ENCODE measurements at places on chromosomes 16 and 17.

- no peak for DNase-seq
Observed at GRCh38 chr17:33500151-33500550, 207.1 kb upstream of the ASIC2 start.

DNA sequence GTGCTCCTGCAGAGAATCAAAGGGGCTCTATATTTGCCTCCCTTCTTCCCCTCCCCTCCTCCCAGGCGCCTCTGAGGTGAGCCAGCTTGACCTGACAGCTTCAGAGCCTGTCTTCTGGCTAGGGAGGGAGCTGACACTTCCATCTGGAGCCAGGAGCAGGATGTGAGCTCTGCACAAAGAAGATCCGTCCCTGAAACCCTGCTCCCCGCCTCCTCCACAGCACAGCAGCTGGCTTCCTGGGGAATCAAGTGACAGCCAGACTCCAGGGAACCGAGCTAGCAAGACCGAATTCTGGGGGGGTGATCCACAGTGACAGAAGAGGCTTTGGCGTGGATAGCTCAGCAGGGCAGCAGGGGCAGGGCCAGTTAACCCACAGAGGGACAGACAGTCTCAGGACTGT lies 37.2 kb downstream of the CCDC182 start:
- DNase-seq: no peak

GRCh38 chr16:86406056-86406455 lies 104.3 kb upstream of the FOXF1 start:
- DNase-seq: no peak

DNA sequence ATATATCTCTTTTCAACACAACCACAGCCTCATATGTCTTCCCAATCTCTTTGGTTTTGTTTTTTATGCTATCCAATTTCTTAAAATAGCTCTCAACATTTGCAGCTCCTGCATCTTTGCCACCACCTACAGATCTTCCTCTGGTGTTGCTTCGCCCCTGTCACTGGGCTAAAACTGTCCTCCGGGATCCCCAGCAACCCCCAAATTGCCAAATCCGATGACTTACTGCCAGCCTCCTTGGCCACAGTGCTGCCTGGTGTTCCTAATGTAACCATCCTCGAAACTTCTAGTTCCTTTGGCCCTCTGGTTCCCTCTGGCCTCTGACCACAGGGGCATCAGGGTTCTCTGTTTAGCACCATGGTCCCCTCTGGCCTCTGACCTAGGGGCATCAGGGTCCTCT lies 70.8 kb downstream of the ELAC2 start:
- no peak for DNase-seq

DNA sequence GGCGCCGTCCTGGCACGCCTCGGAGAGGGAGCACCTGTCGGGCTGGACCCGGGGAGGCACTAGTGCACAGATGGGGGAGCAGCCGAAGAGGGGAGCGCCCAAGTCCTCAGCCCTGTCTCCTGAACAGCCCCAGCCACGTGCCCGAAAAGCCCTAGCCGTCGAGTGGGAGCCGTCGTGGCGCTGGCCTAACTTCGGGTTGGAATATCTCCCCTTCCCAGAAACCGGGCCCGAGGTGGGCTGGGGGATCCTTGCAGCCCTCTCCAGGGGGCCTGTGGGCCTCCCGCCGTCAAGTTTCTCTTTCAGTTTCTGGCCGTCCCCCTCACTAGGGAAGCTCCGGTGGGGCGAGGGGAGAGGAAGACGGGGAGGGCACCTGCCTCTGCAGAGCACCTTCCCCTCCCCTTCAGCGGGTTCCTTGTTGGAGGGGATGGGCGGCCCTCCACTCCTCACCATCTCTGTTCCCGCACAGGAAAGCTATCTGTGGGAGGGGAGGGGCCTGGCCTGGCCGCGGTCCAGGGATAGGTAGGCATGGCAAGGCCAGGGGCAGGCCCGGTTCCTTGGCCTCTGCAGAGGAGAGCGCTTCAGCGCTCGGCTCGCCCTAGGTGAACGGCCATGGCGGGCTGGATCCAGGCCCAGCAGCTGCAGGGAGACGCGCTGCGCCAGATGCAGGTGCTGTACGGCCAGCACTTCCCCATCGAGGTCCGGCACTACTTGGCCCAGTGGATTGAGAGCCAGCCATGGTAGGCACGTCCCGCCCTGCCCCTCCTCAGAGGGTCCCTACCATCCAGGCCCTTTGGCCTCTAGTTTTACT lies 709 bp downstream of the STAT5A start:
- no peak for DNase-seq

- DNase-seq: peak; percentile 39
Observed at GRCh38 chr17:82105882-82106687, 8.0 kb upstream of the FASN start.

DNA sequence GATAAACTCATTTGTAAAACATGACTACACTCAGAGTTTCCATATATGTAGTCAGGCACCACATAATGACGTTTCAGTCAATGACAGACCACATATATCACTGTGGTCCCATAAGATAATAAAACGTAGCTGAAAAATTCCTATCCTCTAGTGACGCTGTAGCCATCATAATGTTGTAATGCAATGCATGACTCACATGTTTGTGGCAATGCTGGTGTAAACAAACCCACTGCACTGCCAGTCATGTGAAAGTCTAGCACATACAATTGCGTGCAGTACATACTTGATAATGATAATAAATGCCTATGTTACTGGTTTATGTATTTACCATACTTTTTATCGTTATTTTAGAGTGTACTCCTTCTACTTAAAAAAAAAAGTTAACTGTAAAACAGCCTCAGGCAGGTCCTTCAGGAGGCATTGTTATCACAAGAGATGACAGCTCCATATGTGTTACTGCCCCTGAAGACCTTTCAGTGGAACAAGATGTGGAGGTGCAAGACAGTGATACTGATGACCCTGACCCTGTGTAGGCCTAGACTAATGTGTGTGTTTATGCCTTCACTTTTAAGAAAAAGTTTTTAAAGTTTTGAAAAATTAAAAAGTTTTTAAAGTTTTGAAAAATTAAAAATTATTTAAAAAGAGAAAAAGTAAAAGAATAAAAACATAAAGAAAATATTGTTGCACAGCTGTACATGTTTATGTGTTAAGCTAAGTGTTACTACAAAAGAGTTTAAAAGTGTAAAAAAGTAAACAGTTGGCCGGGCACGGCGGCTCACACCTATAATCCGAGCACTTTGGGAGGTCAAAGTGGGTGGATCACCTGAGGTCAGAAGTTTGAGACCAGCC lies 9.0 kb downstream of the STAT5B start:
- peak; percentile 87 for DNase-seq

DNA sequence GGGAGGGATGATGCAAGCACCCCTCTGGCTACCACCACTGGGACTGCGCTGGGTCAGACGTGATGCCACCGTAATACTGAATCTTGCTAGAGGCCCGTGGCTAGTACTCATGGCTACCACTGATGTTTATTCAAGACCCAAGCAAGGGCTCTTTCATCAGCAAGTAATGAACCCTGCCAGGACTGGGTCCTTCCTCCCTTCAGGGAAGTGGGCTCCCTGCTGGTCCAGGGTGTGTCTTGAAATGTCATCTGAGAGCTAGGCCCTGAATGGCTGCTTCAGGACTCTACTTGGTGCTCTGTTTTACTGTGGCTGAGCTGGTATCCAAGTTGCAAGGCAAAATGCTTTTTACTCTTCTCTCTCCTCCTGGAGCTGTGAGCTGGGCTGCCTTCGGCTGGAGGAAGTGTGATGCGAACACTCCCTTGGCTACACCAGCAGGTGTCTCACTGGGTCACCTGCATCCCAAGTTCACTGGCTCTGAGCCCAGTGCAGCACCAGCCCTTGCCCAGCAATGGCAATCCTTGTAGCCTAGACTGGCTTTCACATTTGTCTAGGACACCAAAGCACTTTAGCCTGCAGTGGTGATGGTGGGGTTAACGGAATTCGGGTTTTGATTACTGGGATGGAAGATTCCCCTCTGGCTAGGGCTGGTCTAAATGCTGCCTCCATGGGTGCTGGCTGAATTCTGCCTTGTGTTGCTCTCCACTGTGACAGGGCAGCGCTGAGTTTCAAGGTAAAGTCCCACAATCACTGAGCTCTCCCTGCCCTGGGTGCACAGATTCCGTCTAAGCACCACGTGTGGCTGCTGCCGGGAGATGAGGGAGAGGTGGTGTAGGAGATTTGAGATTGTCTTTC lies 98.6 kb downstream of the USP22 start:
- DNase-seq: no peak

GRCh38 chr16:22267764-22268163 lies 29.4 kb upstream of the POLR3E start:
- no peak for DNase-seq

GRCh38 chr17:55480631-55481315 lies 30.5 kb downstream of the SMIM36 start:
- DNase-seq: no peak

DNA sequence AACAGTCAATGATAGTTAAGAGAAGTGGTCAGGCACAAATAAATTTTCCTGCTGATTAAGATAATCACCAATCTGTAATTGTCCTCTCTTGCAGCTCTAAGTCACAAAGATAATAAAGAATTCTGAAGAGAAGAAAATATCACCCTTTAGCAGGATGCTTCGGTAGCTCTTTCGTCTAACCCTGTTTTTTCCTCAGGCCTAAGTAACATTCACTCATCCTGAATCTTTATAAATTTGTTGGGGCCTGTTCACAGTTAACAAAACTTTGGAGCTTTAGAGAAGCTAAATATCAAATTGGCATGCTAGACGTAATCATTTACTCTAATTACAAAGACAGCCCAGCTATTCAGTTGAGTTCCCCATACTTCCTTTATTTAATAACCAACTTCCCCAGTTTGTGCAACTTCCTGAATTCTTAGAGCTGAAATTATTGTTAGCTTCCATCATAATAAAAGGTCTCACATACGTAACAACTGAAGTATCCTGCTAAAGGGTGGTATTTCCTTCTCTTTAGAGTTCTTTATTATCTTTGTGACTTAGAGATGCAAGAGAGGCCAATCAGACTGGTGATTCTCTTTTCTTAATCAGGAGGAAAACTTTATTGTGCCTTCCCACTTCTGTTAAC lies 118.6 kb downstream of the TANGO6 start:
- no peak for DNase-seq

DNA sequence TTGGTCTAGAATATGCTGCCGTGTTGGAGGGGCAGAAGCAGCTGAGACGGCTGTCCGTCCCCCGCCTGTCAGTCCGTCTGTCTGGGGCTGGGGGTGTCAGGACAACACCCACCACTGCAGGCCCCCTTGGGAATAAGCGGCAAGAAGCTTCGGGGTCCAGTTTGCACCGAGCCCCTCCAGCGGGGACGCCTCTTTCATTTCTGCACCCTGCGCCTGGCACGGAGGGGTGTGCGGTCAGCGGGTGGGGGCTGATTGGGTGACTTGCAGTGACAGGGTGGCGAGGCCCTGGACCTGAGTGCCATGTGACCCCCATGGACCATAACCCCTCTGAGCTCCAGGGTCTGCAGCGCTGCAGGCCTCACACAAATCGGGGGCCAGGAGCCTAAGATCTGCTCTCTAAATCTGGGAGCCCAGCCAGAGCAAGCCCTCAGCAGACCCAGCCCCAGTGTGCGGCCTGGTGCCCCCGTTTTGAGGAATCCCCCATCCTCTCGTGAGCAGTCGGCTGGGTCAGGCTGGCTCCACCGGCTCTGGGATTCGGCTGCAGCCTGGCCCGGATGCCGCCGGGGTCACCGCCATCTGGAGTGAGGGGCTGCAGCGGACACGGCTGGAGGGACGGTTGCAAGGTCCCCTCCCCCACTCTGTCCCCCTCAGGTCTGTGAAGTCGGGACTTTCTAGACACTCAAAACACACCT lies 8.3 kb downstream of the CBFA2T3 start:
- DNase-seq: no peak

All from AG10803 (cell line).